ENCODE measurements at places on chromosomes 11 and 22.
A peak's percentile ranks its signal among the peaks of the same experiment; 100 is the strongest.

- DNase-seq, result no peak
Observed at GRCh38 chr11:121645596-121645995, 192.8 kb upstream of the SORL1-AS1 start.

- peak; percentile 92 for DNase-seq
Observed at GRCh38 chr11:12232817-12233601, 122.6 kb downstream of the MICAL2 start.

- no peak for DNase-seq
Observed at GRCh38 chr11:120869097-120869496, 154.8 kb upstream of the TBCEL start.

- DNase-seq, result no peak
Observed at GRCh38 chr22:31943206-31943977, 943 bp upstream of the YWHAH start.

GRCh38 chr11:120335556-120335907 lies 681 bp upstream of the ARHGEF12 start:
- DNase-seq, result no peak

DNA sequence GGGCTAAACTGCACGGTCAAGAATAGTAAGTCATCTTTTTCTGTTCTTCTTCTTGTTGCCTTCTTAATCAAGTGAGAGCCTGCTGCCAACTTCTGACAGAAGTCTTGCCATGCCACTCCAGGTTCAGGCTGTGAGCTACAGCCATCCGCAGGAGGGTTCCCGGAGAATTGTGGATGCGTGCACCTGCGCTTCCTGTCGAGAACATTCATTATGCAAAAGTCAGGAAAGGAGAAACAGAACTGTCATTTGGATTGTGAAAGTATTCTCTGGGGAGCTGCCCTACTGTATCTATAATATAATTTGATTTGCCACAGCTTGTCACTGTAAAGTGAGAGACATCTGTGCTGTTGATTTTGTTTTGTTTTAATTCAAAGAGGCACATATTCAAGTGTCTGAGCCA lies 12.3 kb downstream of the IL17RA start:
- DNase-seq, result no peak

- no peak for DNase-seq
Observed at GRCh38 chr11:27201454-27202302, 161.1 kb downstream of the BBOX1 start.

GRCh38 chr22:20825624-20826023 lies 33.0 kb downstream of the PI4KA start:
- DNase-seq, result no peak

- peak; percentile 93 for DNase-seq
Observed at GRCh38 chr11:13118194-13118593, 109.1 kb downstream of the RASSF10 start.

- no peak for DNase-seq
Observed at GRCh38 chr11:69450064-69450856, 31.2 kb upstream of the LINC01488 start.
